Stimulated activated CD8-positive, alpha-beta memory T cell treated with anti-CD3 and anti-CD28 coated beads, Interleukin-4, amount 100 ng/mL, for 4 hours (primary cell): ENCODE measurements at places on chromosomes 16 and 17.
A peak's percentile ranks its signal among the peaks of the same experiment; 100 is the strongest.

DNA sequence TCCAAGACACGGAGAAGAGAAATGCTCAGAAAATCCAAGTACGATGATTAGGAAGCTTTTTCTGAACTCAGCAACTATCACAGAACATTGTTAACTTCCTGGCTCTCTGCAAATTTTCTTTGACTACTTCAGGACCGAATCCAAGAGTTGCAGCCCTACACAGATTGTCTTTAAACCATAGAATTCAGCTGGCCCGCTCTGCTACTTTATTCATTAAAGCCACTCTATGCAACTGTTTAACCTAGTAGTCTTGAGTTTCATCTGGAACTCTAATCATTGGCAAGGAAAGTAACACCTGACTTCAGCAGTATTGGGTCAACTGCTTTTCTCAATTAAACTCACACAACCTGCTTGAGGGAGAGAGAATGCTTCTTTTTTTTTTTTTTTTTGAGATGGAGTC lies 210.1 kb downstream of the SLC39A11 start:
- no peak for DNase-seq

DNA sequence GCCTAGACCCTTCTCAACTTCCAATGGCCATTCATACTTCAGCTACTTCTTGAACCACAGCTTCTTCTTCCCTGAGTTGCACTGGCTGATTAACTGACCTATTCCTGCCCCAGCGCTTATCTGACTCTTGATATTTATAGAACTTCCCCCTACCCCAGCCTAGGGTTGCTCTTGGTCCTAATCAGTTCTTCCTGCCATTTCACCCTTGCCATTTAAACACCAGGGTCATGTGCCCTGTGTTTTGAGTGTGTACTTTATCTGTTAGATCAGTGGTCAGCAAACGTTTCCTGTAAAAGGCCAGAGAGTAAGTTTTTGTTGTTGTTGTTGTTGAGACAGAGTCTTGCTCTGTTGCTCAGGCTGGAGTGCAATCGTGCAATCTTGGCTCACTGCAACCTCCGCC lies 82.4 kb upstream of the COX10 start:
- no peak for DNase-seq

DNA sequence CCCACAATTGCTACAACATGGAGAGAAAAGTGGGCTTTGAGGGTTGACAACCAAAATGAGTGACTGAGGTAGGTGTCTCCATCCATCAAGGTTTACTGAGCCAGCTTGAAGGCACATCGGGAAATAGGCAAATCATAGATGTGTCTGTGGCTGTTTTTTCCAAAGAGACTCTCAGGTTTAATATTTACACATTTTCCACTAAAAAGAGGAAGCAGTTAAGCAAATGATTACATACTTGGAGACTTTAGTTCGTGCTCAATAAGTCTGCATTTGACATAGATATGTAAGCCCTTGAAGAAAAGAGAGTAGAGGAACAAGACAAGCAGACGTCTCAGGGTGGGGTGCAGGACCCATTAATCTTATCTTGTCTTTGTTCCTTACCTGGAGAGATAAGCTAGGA lies 148.9 kb upstream of the COX10 start:
- DNase-seq, result no peak

GRCh38 chr17:38879878-38880665 lies 10.2 kb downstream of the LASP1 start:
- no peak for DNase-seq

DNA sequence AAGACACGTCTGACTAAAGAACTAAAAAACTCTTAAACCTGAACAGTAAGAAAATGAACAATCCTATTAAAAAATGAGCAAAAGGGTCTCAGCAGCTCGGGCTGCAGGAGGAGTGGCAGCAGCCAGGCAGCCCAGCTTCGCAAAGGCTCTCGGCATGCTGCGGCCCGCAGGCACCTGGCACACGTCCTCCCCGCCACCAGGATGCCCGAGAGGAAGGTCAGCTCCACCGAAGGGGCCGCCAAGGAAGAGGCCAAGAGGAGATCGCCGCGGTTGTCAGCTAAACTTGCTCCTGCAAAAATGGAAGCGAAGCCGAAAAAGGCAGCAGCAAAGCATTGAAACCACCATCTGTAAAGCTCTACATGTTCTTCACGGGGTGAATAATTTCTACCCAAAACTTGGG lies 173.5 kb downstream of the BCAS3 start:
- DNase-seq, result no peak

- no peak for DNase-seq
These were observed 9.5 kb downstream of the HOXB4 start for GRCh38 chr17:48568499-48569239.

GRCh38 chr16:82664181-82664580 lies 37.4 kb downstream of the CDH13 start:
- DNase-seq, result no peak

DNA sequence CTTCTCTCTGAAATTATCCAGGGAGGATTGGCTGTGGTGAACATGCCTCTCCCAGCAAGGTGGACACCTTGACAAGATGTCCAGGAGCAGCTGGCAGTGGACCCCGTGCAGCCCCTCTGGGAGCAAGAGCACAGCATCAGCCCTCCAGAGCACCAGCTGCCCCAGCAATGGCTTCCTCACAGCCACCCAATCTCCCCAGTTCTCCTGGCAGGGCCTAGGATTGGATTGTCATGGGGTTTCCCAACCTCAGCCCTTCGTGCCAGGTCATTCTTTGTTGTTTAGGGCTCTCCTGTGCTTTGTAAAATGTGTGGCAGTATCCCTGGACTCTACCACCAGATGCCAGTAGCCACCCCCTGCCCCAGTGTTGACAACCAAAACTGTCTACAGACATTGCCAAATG lies 1.8 kb upstream of the KRT36 start:
- DNase-seq, result no peak

DNA sequence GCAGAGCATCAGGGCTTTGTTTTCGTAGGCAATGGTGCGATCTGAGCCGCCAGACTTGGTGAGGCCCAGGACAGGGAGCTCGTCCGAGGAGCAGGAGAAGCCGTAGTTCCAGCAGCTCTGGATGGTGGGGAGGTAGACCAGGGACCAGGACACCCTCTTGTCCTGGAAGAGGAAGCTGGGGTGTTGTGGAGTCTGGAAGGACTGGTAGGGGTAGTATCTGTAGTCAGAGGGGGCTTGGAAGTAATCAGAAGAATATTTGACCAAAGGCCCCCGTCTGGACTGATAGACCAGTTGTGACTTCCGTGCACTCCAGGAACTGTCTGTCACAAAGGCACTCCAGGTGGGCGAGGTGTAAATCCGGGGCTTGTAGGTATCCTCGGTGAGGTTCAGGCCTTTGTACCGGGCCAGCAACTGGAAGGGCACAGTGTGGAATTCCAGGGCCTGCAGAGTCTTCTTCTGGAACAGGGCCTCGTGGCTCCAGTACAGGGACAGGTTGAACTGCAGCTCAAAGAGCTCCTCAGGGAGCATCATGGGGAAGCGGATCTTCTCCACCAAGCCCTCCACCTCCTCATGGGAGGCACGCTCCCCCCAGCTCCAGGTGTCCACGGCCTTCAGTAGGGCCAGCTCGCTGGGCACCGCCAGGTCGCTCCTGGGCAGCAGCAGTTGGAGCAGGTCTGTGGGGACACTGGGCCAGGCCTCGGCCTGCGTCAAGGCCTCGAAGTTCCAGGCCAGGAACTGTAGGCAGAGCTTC lies 7.8 kb downstream of the LGALS3BP start:
- no peak for DNase-seq

- DNase-seq, result no peak
These were observed 6.2 kb downstream of the CNP start for GRCh38 chr17:41972571-41973407.

DNA sequence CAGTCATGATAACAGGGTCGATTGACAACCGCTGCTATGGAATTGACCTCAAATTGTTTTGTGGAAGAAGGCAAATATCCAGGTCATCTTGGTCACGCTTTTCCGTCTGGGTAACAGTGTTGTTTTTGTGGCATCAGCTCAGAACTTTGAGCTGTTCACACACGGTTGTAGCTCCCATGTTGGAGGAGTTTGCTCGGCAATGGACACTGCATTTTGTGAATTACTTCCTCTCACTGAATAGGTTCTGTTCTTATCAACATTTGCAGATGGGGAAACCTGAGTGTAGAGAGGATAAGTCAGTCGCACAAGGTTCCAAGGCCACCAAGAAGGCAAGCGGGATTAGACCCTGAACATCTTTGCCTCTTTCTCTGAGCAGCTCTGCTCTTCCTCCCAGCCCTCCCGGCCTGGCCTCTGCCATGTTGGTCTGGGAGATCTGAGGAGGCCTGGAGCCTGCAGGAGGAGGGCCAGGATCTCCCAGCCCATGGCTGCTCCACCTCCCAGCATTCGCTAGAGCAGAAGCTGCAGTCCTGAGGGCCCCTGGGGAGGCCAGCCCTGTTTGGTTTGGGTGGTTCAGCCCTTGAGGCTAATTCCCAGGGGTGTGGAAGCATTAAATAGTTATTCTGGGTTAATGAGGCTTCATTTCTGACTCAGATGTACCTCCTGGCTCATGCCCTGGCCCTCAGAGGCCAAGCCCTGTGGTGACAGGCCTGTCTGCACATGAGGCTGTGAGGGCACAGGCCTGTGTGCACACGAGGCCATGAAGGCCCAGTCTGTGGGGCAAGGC lies 154.1 kb upstream of the PLCG2 start:
- DNase-seq, result no peak

DNA sequence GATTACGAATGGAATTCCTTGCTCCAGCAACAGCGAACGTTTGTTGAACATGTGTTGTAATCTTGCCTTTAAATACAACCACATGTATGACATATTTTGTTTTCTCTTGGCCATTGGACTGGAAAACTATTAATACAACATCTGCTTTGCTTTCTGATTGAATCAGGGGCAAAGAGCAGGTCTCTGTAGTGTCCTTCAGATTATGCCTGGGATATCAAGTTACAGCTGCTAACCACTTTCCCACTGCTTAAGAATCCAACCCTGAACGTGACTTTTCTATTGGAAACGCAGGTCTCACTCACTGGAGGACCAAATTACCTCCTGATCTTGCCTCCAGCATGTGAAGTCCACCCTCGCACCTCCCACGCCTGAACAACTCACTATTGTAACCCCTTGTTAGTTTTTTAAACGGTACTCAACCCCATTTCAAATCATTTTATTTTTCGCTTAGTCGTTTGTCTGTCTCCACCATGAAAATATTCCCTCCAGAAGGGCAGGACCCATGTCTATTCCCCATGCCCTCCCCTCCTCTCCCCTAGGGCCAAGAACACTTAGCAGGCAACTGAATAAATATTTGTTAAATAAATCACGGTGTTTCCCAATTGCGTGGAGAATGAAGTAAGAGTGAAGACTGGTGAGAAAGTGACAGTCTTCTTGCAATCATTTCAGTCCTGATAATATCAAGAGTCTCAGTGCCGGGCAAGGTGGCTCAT lies 57.4 kb upstream of the MRTFB start:
- no peak for DNase-seq

GRCh38 chr17:73757420-73757819 lies 113.2 kb upstream of the SDK2 start:
- DNase-seq, result no peak

DNA sequence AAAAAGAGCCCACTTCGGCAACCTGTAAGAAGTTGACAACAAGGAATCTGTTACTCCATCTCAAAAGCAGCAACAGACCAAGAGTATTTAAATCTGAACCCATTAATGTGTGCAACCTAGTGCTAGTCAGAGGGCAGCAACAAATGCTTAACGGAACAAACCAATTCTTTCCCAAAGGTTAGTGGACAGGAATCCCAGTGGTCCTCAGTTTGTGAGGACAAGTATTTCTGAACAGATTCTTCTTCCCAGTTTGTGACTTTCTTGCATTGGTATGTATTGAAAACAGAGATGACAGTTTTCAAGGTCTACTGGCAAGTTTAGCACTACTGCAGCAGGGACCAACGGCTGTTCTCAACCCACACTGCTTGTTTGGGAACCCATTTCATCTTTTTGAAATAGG lies 2.9 kb downstream of the RPL26 start:
- DNase-seq, result no peak

GRCh38 chr17:47188876-47189731 lies at the start of gene CDC27:
TSS of gene CDC27 (minus strand) at chr17:47189295. CDS start at chr17:47189172, 123 bp downstream.
- peak; percentile 100 for DNase-seq

- DNase-seq, result no peak
These were observed 6.7 kb downstream of the TSPOAP1 start for GRCh38 chr17:58321571-58322525.

DNA sequence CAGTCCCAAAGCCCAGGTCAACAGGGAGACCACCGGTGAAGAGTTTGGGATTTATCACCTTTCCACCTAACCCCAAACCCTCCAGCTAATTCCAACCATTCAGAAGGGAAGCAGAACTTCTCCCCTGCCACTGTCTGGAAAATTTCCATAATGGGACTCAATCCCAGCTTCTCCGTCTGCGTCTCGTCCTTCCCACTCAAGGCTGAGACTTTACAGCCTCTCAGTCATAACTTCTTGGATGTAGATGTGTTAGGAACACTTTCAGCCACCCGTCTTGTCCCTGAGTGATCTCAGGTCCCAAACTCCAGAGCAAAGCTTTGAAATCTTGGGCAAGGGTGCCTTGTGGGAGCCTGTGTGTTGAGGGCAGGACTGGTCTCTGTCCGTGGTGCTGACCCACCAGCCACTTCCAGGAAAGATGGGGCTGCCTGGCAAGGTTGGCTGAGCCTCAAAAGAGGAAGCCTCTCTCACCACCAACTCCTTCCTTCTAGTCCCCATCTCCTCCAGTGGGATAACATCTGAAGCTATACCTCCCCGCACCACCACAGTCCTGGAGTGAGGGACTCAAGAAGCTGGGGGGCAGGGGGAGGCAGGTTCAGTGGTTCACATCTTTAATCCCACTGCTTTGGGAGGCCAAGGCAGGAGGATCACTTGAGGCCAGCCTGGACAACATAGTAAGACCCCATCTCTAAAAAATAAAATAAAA lies 9.3 kb downstream of the GAS2L2 start:
- no peak for DNase-seq

DNA sequence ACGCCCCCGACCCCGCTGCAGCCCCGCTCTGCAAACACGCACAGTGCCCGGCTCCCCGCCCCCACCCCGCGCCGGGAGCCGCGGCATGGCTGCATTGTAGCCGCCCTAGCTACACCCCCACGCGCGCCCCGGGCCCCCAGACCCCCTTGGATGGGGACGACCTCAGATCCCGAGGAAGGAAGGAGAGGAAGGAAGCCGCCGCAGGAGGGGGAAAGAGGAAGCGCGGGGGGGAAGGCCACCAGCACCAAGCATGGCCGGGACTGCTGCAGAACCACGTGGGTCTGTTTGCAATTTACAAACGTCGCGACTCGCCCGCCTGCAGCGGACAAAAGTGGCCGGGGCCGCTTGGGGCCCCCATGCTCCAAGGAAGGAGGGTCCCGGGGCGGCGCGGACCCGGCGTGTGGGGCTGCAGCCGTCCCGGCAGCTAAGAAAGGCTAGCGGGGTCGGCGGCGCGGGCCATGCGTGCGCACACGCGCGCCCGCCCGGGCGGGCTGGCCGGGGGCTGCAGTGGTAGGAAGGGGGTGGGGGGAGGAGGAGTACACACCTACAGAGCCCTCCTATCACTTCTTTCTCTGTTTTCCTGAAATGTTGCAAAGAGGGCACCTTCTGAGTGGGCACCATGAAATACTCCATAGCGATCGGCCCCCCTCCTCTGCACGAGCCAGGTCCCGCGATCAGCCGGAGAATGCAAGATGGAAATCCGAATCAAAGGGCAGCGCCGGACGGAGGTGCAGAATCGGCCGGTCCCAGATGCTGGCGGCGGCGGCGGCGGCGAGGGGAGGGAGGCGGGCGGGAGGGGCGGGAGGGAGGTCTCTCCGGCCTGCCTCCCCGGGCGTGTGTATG lies 488 bp downstream of the TFAP4 start:
- no peak for DNase-seq

GRCh38 chr16:63787014-63787413 lies 1334.8 kb downstream of the CDH11 start:
- no peak for DNase-seq
